Kidney glomerular epithelial cell (primary cell): ENCODE measurements at places on chromosomes 4 and X.

- no peak for DNase-seq
These were observed 107.7 kb downstream of the BLTP1 start for GRCh38 chr4:122259849-122260248.

- no peak for DNase-seq
These were observed 993 bp downstream of the EVC2 start for GRCh38 chr4:5707366-5707765.

- DNase-seq = no peak
These were observed 88.4 kb downstream of the PPP3CA start for GRCh38 chr4:101258883-101259282.

DNA sequence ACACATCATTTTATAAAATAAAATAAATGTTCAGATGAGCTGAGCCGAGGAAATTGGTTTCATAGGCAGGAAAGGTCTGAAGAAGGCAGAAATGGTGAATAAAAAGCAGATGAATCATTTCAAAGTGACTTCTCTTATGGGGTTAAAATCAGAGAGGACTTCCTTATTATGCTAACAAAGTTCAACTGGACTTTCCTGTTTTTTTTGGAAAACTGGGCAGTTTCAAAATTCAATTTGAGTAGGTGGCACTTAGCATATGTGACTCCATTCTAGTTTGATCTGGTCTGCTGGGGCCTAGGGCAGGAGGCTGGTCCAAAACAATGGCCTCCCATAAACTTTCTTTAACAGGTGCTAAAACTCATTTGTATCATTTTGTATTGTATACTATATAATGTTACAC, 1794.9 kb upstream of the TENM3 start:
- DNase-seq = no peak

DNA sequence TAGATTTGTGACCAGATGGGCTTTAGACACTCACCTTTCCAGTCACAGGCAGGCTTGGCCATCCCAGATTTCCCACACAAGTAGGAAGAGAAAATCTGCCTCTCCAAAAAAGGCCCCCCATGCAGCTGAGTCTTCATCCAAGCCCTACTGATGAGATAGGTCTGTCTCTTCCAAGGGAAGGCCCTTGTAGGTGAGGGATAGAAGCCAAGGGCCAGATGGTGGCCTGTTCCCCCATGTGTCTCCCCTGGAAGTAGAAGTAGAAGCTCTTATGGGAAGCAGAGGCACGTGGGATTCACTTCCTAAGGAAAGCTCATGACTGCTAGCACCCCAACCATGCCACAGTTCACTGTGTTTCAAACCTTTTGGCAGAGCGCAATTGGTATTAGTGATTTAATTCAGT, 81.5 kb downstream of the REPS2 start:
- DNase-seq = no peak

GRCh38 chr4:122747883-122748282, 15.4 kb downstream of the BBS12 start:
- DNase-seq = no peak

GRCh38 chr4:121164291-121164690, at the start of gene TNIP3:
Gene TNIP3 (minus strand): TSS chr4:121164321. CDS start chr4:121164125, 196 bp downstream.
- DNase-seq = no peak

GRCh38 chr4:65063601-65064000, 606.7 kb downstream of the EPHA5 start:
- no peak for DNase-seq
